ENCODE measurements at places on chromosomes 13 and 19.

DNA sequence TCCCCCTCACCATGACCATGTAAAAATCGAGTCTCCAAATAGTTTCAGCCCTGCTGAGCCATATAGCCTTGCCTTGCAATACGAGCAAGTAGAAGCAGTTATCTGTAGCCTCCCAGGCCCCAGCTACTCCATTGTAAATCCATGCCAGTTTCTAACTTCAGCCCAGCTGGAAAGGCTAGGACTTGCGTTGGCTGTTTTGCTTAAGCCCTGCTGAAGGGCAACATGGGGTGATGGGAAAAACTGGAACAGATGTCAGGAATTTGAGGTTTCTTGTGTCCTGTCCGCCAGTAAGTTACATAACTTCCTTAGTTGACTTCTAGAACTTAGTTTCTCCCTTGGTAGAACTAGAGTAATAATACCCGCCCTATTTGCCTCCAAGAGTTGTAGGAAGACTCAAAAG, 216.0 kb upstream of the SERP2 start:
- no peak for DNase-seq

DNA sequence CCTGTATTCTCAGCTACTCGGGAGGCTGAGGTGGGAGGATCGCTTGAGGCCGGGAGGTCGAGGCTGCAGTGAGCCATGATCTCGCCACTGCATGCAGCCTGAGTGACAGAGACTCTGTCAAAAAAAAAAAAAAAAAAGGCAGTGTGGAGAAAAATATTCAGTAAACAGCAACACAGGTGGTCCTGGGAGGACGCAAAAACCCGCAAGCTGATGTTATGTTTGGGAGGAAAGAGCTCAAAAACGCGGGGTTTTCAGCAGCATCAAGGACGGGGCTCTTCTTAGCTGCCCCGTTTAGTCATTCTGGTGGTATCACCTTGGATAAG, 599 bp upstream of the ZNF784 start:
- no peak for DNase-seq

GRCh38 chr19:15780610-15781418, 6.6 kb upstream of the OR10H5 start:
- DNase-seq, result no peak

- no peak for DNase-seq
These were observed 196.8 kb downstream of the POSTN start for GRCh38 chr13:37401721-37402120.

DNA sequence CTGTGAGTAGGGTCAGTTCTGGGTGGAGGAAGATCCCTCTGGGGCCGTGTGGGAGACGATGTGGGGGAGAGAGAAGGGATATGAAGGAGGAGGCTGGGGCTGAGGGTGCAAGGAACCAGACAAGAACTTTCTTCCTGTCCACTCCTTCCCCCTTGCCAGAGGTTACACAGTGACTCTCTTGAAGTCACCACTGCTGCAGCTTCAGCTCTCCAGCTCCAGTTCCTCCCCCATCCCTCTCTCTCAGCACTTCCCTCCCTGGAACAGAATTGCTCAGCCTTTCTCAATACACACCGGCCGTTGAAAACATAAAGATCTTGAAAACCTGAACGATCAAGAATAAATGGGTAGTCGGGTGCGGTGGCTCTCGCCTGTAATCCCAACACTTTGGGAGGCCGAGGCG, 5.1 kb downstream of the ZSWIM9 start:
- DNase-seq, result no peak

DNA sequence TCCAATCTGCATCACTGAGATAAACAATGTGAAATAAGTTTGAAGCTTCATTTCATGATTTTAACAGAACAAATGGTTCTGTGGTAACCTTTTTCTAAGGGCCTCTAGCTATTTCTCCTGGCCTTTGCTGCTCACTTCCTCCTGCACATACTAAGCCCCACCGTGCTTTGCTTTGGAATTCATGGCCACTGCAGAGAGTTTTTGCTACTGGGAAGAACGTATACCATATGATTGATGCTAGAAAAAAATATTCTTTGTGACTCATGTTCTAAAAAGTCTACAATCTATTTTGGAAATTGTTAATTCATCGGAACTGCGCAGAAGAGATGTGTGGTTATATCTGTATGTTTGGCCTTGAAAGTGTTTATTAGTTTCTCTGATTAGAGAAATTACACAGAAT, 747.3 kb downstream of the PCDH9 start:
- DNase-seq, result no peak
